Fibroblast of the aortic adventitia (primary cell): ENCODE measurements at places on chromosomes 1 and 21. TPM values are rescaled to one million over a fixed set of nuclear protein-coding genes. Genes with fewer than 3 reads are reported as not detected.

GRCh38 chr1:24906760-24907490, 23.2 kb downstream of the RUNX3 start:
- DNase-seq: no peak

DNA sequence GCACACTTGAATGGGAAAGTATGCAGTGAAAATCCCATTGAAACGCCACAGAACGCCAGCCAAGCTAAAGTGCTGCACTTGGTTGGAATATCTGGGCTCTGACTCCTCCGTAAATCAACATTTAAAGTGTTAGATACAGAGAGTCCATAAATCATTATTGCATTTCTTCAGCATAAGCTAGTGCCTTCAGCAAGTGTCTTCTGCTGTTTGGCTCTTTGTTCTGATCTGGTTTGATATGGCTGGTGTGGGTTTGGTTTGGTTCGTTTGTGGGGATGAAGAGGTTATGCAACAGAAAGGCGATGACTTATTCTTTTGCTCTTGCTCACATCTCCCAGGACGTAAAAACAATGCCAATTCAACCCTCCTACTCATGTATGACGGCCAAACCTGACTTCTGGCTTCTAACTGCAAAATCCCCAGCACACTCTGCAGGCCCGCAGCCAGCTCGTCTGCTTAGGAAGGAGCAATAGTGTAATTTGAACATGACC, 121.8 kb upstream of the ERG start:
- DNase-seq: peak; percentile 94

GRCh38 chr1:21269461-21270085, 20.7 kb downstream of the ECE1 start:
- DNase-seq: no peak

DNA sequence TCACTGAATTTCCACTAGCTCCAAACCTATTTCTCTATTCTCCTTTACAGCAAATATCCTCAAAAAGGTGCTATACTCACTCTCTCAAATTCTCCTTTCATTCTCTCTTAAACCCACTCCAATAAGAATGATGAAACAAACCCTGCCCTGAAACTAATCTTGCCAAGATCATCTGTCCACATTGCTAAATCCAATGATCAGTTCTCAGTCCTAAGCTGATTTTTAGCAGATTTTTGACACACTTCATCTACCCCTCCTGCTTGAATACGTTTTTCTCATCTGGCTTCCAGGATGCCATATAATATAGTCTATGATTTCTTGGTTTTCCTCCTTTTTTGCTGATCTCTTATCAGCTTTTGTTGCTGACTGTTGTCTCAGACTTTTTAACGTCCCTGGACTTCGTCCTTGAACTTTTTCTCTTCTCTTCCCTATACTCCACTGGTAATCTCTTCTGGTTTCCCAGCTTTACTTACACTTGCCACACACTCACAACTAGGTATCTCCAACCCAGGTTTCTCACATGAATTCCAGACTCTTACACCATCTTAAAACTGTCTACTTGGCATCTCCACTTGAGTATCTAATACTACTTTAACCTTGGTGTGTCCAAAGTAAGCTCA, 35.3 kb downstream of the RERE start:
- no peak for DNase-seq

GRCh38 chr1:85128316-85128715, 72.5 kb downstream of the SYDE2 start:
- peak; percentile 47 for DNase-seq

- DNase-seq: peak; percentile 76
These were observed 73.4 kb downstream of the UCK2 start for GRCh38 chr1:165900576-165901380.

- peak; percentile 43 for DNase-seq
These were observed 10.7 kb downstream of the HMGN2 start for GRCh38 chr1:26482921-26483320.

- DNase-seq: peak; percentile 53
These were observed 95.6 kb upstream of the C8B start for GRCh38 chr1:57061369-57061768.

GRCh38 chr21:36976228-36976861, 9.9 kb upstream of the HLCS start:
- DNase-seq: no peak

GRCh38 chr1:11680270-11681070, 478 bp downstream of the MAD2L2 start:
- DNase-seq: peak; percentile 20

GRCh38 chr1:54259546-54260140, 59.7 kb downstream of the MRPL37 start:
- no peak for DNase-seq

DNA sequence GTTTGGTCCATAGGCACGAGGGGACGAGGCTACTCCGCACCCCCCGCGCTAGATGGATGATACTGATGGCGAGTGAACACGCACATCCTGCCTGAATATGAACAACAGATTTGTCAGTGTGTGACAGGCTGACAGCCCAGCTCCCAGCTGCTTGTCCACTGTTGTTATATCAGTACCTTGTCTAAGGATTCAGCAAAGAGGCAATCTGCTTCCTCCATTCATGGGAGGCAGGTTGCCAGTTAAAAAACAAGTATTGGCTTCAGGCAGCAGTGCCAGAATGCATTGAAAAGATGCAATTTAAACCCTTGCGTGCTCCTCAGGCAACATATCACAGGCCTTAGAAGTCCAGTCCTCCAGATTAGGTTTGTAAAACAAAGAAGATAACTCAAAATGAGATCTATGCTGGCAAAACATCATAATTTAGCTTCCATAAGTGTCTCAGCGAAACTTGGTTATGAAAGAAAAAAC, 223.3 kb downstream of the GPATCH2 start:
- peak; percentile 13 for DNase-seq

GRCh38 chr1:10059342-10059718, 26.6 kb downstream of the UBE4B start:
- DNase-seq: no peak

DNA sequence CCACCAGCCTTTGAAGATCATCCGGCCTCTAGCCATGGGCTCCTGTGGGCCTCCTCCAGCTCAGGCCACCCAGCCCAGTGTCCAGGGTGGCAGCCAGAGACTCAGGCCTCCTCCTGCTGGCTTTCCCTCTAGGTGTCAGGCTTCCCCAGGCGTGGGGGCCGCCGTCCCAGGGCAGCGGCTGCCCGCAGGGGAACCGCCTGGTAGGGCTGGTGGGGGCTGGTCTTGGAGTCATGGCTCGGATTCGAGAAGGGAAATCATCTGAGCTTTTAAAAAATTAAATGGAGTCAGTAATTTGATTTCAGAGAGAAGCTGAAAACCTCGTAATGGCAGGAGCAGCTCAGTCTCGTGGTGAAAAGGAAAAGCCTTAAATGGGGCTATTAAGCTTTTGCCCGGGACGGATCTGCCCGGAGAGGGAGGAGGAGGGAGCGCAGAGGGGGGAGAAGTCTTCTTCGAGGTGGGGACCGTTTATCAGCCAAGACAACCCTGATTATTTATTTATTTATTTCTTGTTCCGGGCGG, 66.4 kb upstream of the TARDBP start:
- no peak for DNase-seq

DNA sequence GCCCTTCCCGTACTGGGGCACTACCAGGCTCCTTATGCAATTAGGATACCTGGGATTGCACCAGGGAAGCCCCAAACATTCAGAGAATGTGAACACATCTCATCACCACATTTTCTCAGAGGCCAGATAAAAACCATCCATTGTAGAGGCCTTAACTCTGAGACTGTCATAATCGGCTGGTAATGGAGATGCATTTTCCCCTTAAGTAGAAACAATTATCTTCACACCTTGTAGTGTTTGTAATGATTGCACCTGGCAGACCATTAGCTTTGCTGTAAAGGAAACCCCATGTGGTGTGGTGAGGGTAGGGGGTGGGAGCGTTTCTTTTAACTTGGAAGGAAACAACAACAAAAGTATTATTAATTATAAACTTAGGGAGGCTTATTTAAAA, 90.0 kb upstream of the TLR5 start:
- DNase-seq: no peak

DNA sequence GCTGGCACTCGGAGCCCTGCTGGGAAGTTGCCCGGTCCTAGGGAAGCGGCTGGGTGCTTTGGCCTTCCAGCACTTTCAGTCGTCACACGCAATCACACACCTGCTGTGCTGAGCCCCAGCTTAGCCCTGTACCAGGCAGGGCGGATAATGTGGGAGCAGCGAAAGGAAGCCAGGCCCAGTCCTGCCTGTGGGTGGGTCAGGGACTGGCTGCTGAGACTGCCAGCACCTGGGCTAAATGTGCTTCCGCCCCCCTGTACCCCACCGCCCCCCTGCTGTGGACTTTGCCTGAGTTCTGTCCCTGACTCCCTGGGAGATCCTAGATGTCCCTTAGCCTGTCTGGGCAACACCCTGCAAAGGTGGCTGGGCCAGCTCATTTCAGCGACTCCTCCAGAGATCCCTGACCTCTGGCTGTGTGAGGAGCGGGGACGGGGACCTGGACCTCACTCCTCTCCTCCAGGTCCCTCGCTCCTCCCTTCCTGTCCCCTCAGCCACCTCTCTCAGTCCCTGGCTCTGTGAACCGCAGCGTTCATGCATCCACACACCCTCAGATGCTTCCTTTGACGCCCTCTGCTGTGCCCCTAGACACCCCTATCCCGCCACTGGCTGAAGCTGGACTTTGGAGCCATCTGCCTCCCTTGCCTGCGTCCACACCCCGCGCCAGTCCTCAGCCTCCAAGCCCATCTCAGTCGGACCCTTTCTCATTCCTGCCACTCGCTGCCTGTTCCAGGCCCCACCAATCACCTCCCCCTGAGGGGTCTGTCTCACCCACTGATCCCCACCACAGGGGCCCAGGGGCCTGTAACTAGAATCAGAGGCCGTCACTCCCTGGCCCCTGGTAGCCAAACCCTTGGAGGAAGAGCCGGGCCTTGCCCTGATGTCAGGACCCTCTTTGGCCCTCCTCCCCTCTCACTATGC, 1.4 kb downstream of the MMEL1 start:
- no peak for DNase-seq

BECN2 gene
- not detected in 2 replicates for total RNA-seq

ACKR1 gene
- total RNA-seq: not detected in 2 replicates

CD1E gene
- total RNA-seq: not detected in 2 replicates

TDRKH gene
- total RNA-seq: 1.6 and 2.1 TPM in 2 replicates

LCE1E gene
- total RNA-seq: not detected in 2 replicates

KCNN3 gene
- total RNA-seq: 0.09 and 0.25 TPM in 2 replicates

URB2 gene
- total RNA-seq: 9.6 and 10.7 TPM in 2 replicates

IRF2BP2 gene
- total RNA-seq: 62.9 and 79.4 TPM in 2 replicates
